ENCODE measurements at places on chromosomes 2 and 18.

GRCh38 chr2:29417630-29418029 is 302.4 kb downstream of the CLIP4 start:
- no peak for DNase-seq

DNA sequence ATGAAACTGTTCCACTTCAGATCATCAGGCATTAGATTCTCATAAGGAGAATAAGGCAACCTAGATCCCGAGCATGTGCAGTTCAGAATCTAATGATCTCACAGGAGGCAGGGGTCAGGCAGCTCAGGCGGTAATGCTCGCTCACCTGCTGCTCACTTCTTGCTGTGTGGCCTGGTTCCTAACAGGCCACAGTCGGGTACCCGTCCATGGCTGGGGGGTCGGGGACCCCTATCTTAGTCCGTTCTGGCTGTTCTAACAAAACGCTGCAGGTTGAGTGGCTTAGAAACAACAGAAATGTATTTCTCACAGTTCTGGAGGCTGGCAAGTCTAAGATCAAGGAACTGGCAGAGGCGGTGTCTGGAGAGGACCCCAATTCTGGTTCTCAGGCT is 79.2 kb downstream of the ASB1 start:
- DNase-seq, result no peak

DNA sequence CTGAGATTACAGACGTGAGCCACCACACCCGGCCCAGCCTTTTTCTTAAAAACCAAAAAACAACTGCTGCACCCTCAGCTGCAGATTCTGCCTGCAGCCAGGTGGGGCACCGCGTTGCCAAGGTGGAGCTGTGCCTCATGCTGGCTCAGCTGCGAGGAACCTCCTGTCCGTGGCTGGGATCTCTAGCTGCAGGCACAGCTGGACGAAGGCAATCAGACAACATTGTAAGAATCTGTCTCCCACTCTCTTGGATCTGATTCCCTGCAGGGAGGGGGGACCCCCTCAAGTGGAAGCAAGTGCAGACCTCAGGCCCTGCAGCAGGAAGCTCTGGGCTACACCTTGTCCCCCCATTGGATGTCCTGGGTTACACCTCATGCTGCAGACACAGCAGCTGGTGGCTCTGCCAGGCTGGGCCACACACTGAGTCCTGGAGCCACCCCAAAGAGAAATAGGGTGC is 24.1 kb downstream of the CIDEA start:
- DNase-seq, result no peak

- no peak for DNase-seq
These were observed 51.2 kb upstream of the UBE2F start for GRCh38 chr2:237915576-237915975.

- DNase-seq, result no peak
These were observed 320.5 kb downstream of the CTNNA2 start for GRCh38 chr2:79833235-79833878.

GRCh38 chr2:9762164-9762563 is 81.1 kb upstream of the TAF1B start:
- no peak for DNase-seq

- no peak for DNase-seq
These were observed 5.6 kb downstream of the ZAP70 start for GRCh38 chr2:97718942-97719341.

DNA sequence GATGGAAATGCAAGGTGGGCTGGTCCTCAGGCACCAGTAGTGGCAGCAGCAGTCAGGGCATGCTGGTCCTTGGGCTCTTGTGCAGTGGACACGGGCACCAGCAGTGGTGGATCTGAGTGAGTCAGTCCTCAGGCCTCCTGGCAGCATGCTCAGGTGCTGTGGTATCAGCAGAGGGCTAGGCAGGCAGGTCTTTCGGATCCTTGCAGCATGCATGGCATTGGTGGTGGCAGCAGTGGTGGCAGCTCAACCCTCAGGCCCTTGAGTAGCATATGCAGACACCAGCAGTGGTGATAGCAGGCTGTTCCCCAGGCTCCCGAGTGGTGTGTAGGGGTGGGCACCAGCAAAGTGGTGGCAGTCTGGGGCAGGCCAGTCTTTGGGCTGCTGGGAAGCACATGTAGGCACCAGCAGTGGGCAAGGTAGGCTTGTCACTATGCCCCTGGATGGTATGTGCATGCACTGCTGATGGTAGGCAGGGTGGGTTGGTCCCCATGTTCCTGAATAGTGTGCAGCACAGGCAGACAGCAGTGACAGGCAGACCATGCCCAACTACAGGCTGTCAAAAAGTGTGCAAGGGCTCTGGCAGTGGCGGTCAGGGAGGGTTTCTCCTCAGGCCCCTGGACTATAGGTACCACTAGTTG is 606.0 kb downstream of the ADCYAP1 start:
- DNase-seq, result no peak

DNA sequence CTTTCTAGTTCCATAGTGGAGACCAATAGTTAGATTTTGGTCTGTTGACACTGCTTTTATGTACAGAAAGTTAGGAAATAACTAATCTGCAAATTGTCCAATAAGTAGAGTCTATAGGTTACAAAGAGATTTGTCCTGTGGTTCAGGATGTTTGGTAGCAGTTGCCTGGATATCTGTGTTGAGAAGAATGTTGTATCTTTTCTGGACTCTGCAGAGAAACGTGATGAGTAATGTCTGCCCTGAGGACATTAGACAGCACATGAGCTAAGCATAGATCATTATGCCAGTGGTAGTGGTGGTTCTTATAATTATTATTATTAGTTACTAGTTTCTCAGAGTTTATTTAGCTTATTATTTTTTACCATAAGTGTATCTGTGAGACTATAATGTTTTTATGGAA is 65.8 kb downstream of the ANKRD62 start:
- DNase-seq, result peak; percentile 39

DNA sequence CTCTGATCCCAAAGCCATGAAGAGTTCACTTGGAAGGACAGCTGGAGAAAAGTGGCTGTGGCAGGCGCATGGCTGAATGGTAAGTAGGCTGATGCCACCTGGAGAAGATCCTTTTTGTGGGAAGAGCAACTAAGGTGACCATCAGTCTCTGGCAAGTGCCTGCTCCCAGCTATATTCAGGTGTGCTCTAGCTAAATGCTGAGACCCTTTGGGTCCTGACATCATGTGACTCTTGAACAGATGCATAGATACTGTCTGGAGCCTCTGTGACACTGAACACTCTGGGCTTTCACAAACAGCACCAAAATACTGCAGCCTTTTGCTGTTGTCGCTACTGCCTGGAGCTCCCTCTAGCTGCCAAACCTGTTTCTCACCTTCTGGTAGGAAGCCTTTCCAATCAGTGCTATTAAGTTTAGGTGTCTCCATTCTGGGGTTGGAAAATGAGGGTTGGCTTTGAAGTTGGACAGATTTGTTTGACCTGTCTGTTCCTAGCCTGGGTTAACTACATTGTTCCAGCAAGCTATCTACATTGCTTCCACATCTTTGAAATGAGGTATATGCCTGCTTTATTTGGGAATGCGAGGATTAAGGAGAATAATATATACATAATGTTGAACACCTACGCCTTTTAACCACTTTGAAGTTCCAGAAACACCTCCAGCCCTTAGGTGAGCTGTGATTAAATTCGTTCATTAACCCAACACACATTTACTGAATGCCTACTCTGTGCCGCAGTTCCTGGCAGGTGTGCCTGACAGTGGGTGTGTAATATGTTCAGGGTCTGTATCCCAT is 3.1 kb downstream of the EGR4 start:
- DNase-seq, result peak; percentile 59

- no peak for DNase-seq
These were observed 18.9 kb upstream of the FAHD2A start for GRCh38 chr2:95383635-95384027.

DNA sequence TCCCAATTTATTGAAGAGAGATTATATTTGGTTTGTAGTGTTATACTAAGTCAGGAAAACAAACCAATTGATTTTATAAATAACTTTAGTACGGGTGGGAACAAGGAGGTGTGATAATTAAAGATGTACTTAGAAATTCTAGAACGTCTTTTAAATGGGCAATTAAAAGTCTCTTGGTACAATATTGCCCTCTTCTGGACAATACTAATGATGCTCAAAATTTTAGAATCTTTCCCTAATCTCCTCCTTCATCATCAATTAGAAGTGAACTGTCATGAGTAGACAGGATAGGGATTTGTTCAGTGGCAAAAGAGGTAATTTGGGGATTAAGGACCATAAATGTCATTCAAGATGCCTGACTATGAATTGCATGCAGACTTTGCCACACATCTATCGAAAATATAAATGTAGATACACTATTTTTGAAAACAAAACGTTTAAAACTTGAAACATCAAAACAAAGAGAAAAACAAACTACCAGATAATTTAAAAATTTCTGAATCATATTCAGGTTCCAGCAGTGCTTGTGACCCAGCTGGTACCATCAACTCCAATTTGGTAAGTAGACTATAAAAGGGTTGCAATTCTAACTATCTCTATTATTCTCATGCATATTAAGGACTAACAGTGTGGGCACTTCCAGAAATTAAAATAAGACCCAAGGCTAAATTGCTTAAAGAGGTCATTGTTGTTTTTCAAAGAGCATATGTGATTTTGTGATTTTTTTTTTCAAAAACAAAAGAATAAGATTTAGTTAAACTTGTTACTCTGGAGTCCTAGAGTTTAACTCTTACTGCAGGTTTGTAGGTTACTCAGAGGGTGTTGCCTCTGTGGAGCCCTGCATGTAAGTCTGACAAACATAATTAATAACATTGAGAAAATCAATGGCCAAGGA is 123.5 kb downstream of the LAMA3 start:
- peak; percentile 25 for DNase-seq

- DNase-seq, result peak; percentile 59
These were observed 37.5 kb downstream of the POLR1A start for GRCh38 chr2:86068136-86068588.

- DNase-seq, result no peak
These were observed 35.8 kb upstream of the METTL21A start for GRCh38 chr2:207660994-207661393.

GRCh38 chr18:39770399-39770798 is 2184.6 kb upstream of the PIK3C3 start:
- DNase-seq, result no peak

GRCh38 chr18:34590503-34590902 is 119.6 kb upstream of the DTNA start:
- no peak for DNase-seq

DNA sequence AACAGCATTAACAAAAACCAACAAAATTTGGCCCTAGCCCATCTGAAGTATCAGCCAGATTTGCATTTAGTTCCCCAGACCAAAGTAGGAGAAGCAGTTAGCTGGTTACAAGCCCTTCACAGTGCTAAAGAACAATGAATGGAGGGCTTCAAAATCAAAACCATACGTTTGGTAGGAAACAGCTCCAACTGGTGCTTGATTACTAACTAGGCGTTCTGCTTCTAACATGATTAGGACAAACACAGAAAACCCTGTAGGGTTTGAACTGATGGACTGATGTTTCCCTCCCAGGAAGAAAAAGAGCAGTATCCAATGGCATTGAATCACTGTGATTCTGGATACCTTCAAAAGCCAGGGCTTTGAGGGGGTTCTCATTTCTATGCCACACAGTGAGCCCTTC is 20.5 kb upstream of the STAT4 start:
- no peak for DNase-seq

DNA sequence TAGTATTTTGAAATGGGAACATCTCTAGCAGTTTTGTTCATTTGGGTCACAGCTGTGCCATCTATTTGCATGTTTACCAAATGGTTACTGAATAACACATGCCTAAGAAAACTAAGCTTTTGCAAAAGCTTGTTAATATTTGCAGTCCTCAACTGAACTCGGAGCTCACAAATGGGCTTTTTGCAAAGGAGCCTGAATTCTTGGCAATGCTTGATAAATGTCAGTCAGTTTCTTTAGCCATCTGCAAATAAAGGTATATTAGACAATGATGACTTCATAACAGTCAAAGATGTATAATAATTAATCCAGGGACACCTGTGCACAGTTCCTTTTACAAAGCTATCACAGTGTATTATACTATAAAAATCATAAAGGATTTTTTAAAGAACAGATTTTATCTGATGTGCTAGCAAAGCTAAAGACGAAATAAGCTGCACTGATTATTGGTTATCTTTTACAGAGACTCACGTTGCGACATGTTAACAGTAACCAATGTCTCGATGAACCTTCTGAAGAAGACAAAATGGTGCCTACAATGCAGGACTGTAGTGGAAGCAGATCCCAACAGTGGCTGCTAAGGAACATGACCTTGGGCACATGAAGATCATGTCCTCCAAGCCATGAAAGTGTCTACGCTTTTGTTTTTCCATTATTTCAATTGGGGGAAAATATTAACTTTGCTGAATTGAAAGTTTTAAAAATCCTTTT is 248.4 kb upstream of the KCNJ3 start:
- DNase-seq, result no peak

DNA sequence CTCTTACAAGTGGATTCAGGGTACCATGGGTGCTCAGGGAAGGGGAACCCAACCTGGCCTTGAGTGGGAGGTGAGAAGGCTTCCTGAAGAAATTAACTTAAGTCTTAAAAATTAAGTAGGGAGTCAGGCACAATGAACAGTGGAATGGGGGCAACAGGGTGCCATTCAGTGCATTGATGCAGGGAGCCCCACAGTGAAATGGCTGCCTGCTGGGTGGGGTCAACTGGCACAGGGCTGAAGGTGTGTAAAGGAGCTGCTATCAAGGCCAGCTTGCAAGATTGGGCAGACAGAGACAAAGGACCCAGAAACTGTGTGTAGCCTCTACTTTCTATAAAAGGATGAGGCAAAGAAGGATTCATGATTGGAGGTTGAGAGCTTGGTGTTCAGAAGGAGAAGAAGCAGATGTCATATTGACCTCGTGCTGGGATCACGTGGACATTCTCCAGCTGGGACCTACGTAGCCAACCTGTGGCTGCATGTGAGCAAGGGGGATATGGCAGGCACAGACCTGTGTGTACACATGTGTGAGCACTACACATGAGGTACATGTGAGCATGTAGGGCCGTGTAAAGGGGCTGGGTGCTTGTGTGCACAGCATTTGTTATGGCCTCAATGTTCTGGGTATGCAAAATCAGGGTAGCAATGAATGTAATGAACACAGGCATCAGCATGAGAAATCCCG is 209.5 kb upstream of the HAAO start:
- no peak for DNase-seq

GRCh38 chr2:162520959-162521358 is 177.0 kb downstream of the GCA start:
- DNase-seq, result no peak

- no peak for DNase-seq
These were observed 97.1 kb upstream of the RBMS1 start for GRCh38 chr2:160590664-160591063.

DNA sequence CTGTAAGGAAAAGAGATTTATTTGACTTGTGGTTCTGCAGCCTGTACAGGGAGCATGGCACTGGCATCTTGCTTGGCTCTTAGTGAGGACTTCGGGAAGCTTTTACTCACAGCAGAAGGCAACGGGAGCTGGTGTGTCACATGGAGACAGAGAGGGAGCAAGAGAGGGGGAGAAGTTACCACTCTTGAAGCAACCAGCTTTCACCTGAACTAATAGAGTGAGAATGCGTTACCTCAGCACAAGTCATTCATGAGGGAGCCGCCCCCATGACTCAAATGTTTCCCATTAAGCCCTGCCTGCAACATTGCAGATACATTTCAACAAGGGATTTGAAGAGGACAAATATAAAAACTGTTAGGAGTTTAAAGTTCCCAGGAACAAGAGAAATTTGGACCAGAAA is 190.0 kb downstream of the CYRIA start:
- DNase-seq, result no peak

GRCh38 chr2:229098801-229099200 is 172.3 kb downstream of the PID1 start:
- no peak for DNase-seq

- no peak for DNase-seq
These were observed 46.6 kb downstream of the SPATS2L start for GRCh38 chr2:200353120-200353519.

All from iris pigment epithelial cell (primary cell).